ENCODE measurements at places on chromosomes 6 and 20.

- DNase-seq, result no peak
Measured at GRCh38 chr20:7708112-7708511, 232.1 kb downstream of the HAO1 start.

DNA sequence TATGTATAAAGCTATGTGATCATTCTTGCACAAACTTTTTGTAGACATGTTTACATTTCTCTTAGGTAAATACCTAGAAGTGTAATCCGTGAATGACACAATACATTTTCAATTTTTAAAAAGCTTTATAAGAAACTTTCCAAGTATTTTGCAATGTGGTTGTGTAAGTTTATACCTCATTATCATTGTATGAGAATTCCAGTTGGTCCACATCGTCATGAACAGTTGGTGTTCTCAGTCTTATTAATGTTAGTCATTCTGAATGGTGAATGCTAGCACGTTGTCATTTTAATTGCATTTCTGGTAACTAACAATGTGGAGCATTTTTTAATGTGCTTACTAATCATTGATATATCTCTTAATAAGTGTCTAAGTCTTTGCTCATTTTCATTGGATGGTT lies 116.5 kb upstream of the F13A1 start:
- no peak for DNase-seq

DNA sequence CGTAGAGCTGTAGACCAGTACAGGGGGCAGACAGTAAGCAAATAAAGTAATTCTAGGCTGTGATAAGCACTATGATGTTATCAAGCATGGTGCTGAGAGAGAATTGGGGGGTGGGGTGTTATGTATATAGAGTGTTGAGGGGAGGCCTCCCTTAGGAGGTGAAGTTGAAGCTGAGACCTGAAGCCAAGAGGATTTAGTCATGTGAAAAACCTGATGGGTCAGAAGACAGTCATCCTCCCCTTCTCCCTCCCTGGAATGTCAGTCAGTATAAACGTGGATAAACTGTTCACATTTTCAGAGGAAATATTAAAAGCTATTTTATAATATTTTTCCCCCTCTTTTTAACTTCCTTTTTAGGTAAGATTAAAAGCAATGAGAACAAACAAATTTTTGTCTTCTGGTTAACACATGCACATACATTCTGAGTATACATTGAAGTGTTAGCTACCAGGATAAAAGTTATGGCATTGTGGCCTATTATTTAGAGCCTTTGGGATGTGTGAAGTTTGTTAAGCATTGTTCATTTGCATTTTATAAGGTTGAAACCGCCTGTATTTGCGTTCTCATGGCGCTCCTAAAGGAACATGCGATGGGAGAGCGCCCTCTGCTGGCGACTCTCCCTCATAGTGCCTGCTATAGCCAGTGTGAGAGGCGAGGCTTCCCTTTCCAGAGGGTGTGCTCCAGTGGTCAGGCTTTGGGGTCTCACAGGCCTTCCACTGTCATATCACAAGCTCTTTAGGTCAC lies 35.4 kb upstream of the MAPK13 start:
- peak; percentile 79 for DNase-seq

- DNase-seq, result no peak
Measured at GRCh38 chr6:36402481-36402880, 15.0 kb upstream of the ETV7 start.

All from ecto neural progenitor cell (in vitro differentiated cells).